Vagina (tissue), 2 donors: ENCODE measurements at places on chromosomes 2 and 18.

DNA sequence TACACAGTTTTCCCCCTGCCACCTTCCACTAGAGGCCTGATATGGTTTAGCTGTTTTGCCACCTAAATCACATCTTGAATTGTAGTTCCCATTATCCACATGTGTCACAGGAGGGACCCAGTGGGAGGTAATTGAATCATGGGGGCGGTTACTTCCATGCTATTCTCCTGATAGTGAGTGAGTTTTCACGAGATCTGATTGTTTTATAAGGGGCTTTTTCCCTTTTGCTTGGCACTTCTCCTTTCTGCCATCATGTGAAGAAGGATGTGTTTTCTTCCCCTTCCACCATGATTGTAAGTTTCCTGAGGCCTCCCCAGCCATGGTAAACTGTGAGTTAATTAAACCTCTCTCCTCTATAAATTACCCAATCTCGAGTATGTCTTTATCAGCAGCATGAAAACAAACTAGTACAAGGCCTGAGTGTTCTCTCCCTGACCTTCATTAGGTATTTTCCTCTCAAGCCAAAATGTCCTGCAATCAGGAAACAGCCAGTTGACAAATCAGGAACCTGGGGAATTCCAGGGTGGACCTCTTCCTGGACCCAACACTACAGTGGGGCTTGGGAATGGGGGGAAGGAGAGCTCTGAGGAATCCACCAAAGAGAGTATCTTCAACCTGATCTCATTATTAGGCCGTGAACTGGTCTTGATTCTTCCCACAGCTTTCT, 129.9 kb downstream of the TXNL1 start:
- DNase-seq = no peak

DNA sequence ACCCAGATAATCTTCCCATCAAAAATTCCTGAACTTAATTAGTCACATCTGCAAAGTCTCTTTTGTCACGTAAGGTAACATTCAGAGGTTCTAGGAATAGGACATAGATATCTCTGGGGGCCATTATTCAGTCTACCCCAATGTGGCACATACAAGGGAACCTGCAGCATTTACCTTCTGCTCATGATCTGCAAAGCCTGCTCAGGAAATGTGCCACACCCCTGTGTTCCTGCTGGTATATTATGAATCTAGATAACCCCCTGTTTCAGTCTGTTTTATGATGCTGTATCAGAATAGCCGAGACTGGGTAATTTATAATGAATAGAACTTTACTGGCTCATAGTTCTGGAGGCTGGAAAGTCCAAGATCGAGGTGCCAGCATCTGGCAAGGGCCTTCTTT, 103.5 kb downstream of the ARL4C start:
- no peak for DNase-seq

DNA sequence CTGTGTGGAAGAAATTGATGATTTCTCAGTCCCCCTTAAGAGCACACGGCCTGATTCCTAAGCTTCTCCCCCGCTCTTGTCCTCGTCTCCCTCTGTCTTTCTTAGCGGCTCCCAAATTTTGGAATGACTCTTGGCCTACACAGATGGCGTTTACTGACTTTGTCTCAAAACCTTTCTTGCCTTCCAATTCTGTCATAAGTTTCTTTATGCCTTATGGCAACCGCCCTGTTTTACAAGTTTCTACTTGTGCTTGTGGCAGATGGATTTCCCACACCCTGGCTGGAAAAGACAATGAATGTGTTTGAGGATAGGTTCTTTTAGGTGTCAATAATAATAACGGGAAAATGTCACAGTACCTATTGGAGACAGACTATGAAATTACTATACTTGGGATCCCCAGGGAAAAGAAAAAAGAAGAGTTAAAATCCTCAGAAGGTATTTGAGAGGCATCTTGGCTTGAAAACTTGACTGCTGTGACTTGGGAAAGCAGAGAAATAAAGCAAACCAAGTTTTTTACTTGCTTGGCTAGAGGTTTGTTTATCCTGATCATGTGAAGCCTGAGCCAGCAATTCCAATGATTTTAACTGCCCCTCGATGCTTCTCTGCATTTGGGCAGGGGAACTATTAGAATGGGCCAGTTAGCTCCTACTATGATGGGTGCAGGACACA, 276.4 kb downstream of the HRH4 start:
- no peak for DNase-seq

DNA sequence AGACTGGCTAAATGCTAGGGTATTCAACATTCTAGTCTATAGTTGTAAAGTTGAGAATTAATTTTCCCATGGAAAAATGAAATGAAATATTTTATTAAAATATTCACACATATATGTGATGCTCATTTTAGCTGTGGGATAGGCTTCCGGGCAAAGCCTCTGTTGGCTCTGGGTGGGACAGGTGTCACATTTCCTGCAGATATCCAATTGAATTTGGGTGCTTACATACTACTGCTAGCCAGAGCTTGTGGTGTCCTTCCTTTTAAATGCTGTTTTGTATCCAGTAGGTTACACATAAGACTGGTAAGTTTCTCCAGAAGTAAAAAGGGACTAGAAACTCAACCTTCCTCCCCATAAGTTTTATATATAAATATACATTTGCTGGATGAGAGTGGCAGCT, 73.8 kb downstream of the RPRM start:
- DNase-seq = no peak

GRCh38 chr2:213723041-213723560, 438.8 kb downstream of the SPAG16 start:
- DNase-seq = no peak

DNA sequence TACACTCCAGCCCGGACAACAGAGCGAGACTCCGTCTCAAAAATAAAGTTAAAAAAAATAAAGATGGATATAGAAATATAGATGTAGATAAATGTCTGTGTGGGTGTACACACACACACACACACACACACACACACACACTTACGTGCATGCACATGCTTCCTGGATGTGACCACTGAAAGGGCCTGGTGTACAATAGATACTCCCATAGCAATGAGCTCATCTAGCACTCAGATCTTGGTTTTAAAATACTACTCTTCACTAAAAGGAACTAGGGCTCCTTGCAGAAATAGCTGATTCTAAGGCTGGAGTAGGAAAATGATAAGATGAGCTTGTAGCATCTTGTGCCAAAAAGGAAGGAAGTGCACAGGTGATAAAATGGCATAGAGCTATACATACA, 39.1 kb downstream of the ROCK2 start:
- DNase-seq = no peak

GRCh38 chr18:8754995-8755960, 49.9 kb downstream of the MTCL1 start:
- peak; percentile 65 for DNase-seq

GRCh38 chr2:14722904-14723570, 90.5 kb downstream of the LRATD1 start:
- DNase-seq = no peak

DNA sequence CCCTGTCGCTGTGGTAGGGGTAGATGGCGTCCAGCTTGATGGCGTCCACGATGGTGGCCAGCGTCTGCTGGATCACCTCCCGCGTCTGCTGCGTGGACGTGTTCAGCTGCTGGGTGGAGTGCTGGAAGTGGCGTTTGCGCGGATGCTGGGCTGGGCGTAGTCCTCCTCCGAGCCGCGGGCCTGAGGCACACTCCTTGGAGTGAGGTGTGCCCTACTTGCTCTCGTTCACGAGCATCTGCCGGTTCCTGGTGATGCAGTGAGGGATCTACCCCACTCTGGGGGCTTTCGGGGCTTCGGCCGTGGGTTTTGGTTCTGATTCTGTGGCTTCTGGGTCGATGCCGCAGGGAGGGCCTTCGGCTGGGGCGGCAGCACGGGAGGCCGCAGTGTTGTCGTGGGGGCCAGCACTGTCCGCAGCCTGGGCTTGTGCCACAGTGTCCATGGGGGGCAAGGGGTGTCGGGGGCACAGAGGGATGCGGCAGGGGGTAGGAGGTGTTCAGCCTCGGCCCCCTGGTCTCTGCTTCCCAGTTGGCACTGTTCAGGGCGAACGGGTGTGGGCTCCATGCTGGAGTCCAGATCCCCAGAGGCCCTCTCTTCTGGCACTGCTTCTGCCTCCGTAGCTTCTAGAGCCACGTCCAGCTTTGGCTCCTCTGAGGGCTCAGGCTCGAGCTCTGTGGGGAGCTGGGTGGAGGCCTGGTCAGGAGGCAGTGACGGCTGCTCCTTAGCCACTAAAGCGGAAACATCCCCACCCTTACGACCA, 890.6 kb upstream of the LRRTM1 start:
- no peak for DNase-seq

GRCh38 chr2:95025406-95026319, at the start of gene MAL:
Gene MAL (plus strand): TSS chr2:95025708. CDS start chr2:95025793, 85 bp downstream.
- DNase-seq = no peak

- DNase-seq = no peak
Measured at GRCh38 chr2:7379799-7380198, 462.6 kb downstream of the RNF144A start.

DNA sequence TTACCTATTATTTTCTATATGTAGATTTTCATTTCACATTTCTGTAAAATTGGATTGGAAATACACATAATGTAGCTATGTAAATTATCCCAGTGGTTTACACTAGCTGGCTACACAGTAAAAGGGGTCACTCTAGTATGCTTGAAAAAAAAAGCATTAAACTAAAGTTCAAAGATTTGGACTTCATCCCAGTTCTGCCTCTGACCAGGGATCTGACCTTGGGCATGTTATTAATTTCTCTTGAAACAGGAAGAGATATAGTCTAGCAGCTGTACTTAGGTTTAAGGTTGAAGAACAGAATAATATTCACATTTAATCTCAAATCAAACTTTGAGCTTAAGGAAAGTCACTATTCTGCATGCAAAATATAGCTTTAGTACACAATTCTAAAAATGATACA, 64.5 kb upstream of the RPE start:
- no peak for DNase-seq

- DNase-seq = no peak
Measured at GRCh38 chr2:104897515-104898184, 43.7 kb downstream of the POU3F3 start.

GRCh38 chr18:8814206-8814605, 108.8 kb downstream of the MTCL1 start:
- DNase-seq = no peak

DNA sequence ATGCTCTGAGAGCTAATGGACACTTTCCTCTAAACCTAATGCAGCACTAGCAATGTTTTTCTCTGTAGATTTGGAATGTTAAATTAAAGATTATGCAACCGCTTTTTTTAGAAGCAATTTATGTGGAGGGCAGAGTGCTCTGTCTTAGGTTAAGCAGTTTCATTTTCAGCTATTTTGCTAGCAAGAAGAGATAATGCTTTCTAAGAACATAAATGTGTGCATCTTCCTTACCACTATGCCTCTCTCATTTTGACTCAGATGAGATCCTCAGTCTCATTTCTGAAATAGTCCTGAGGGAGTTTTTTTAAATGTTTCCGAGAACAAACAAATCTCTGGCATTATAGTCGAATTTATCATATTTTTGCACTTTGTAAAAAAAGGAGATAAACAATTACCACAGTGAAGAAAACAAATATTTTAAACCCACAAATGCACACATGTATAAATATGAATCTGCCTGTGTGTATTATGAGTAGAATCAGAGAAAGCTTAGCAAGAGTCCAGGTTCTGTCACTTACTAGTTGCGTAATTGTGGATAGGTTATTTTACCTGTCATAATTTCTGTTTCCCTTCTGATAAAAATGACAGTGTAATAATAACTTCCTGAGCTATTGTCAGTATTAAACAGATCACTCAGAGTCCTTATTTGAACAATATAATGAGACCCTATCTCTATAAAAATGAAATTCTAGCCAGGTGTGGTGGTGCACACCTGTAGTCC, 207.7 kb upstream of the CRIM1 start:
- no peak for DNase-seq

GRCh38 chr2:102432386-102432785, 9.4 kb downstream of the IL18RAP start:
- peak; percentile 49 for DNase-seq

DNA sequence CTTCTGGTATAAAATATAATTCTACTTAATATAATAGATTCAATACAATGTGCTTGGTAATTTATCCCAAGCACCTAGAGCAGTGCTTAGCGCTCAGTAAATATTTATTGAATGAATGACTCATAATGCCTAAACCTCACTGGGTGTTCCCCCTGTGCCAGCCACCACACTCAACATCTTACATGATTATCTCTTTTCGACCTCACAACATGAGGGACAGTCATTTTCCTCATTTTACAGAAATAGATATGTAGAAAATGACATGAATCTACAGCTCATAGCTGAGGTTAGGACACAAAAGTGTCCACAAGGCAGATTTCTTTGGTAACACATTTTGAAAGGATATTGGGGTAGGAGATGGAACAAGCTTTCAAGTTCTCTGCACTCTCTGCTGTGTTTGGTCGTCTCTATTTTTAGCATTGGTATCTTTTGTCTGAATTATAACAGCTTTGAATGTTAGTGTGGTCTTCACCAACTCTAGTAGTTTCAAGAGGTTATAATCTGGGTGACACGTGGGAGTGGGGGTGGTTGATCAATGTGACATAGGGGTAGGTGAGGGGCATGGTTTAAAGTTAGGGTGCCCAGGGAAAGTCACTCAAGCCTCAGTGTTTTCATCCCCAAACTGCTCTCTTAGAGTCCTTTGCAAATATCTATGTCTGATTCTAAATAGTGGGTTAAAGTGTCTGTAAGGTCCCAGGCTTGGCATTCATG, 9.8 kb downstream of the MYOM1 start:
- no peak for DNase-seq

DNA sequence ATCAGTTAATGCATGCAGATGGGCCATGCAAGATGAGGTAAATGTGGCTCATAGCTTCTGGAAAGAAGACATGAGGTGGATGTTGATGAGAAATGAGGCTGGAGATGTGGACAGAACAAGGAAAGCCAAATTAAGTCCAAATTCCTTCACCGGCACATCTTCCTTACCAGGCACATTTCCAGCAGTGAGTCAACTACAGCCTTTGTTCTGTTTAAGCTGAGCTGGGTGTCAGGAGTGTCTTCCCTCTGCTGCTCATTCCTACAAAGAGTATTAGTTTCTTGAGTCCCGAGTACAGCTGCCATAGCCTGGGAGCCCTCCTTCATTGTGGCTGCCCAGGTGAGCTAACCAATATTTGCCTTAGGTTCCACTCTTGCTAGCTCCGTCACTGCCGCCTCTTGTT, 945.0 kb downstream of the SLC4A3 start:
- no peak for DNase-seq

- DNase-seq = no peak
Measured at GRCh38 chr2:108220191-108220590, 19.6 kb upstream of the SULT1C3 start.

DNA sequence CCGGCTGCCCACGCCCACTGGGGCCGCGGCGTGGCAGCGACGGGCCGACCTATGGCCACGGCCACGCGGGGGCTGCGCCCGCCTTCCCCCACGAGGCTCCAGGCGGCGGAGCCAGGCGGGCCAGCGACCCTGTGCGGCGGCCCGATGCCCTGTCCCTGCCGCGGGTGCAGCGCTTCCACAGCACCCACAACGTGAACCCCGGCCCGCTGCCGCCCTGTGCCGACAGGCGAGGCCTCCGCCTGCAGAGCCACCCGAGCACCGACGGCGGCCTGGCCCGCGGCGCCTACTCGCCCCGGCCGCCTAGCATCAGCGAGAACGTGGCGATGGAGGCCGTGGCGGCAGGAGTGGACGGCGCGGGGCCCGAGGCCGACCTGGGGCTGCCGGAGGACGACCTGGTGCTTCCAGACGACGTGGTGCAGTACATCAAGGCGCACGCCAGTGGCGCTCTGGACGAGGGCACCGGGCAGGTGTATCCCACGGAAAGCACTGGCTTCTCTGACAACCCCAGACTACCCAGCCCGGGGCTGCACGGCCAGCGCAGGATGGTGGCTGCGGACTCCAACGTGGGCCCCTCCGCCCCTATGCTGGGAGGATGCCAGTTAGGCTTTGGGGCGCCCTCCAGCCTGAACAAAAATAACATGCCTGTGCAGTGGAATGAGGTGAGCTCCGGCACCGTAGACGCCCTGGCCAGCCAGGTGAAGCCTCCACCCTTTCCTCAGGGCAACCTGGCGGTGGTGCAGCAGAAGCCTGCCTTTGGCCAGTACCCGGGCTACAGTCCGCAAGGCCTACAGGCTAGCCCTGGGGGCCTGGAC, 253.2 kb downstream of the GLI2 start:
- DNase-seq = peak; percentile 77
